ENCODE measurements at places on chromosomes 2 and 18.

GRCh38 chr2:134194519-134194918, 59.4 kb upstream of the MGAT5 start:
- DNase-seq: no peak

DNA sequence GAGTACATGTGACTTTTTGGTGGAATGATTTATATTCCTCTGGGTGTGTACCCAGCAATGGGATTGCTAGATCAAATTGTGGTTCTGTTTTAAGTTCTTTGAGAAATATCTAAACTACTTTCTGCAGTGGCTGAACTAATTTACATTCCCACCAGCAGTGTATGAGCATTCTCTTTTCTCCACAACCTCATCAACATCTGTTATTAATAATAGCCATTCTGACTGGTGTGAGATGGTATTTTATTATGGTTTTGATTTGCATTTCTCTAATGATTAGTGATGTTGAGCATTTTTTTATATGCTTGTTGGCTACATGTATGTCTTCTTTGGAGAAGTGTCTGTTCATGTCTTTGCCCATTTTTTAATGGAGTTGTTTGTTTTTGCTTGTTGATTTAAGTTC, 267.4 kb upstream of the NT5C1B start:
- DNase-seq: no peak

DNA sequence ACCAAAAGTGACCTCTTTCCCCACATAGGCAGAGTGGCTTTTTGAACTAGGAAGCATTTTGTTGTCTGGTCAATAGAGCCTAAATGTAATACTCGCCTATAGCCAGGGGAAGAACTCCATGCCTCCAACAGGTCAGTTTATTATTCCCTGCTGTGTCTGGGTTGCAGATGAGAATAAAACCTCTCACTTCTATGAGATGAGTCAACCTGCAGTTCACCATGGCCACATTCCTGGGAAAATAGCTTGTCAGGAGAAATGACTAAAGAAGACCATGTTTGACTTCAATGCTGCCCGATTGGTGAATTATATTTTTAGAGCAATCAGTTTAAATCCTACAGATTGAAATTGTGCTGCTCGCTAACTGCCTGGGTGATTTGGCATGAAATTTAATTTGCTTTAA, 46.7 kb upstream of the LRRTM1 start:
- DNase-seq: no peak

DNA sequence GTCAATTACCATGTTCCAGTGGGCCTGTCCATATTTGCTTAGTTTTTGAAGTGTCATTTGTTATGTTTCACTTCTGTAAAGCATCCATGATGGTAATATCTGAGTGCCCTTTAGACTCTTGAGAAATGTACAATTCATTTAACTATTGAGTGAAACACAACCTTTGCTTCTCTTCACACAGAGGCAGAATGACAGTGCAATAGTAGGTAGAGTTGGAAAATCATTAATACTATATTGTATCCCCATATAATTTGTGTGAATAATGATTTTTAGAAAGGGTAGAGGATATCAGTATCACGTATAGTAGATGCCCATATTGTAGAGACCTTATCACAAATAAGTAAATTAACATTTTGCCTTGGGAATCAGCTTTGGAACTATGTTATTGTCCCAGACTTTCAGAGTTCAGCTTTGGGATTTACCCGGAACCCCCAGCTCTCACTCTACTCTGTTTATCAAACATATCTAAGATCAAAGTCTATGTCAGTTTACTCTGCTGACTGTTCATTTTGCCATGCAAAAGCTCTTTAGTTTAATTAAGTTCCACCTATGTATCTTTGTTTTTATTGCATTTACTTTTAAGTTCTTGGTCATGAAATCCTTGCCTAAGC, 172.7 kb upstream of the NOL4 start:
- DNase-seq: no peak

DNA sequence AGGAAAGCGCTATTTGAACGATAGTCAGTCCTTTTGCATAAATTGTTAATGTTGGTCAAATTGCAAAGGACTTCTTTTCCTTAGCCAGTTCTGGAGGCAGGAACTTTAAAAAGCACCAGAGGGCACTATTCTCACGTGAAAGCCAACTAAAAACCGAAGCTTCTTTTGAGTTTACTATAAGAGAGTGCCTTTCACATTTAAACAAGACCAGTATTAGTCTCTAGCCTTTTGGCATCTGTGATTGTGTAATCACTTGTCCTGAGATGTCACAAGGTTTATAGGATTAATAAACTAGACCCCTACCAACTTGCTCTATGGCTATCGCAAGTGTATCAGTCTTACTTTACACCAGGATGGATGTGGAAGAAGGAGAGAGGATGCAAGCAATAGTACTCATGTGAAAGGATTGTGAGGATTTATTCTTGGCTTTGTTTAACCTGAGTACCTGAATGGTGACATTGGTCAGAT, 14.4 kb upstream of the STAT4 start:
- no peak for DNase-seq

Measured in stimulated activated CD8-positive, alpha-beta memory T cell treated with anti-CD3 and anti-CD28 coated beads, Interleukin-4, amount 100 ng/mL, for 1 hour (primary cell).